ENCODE measurements at places on chromosomes 4 and X.

DNA sequence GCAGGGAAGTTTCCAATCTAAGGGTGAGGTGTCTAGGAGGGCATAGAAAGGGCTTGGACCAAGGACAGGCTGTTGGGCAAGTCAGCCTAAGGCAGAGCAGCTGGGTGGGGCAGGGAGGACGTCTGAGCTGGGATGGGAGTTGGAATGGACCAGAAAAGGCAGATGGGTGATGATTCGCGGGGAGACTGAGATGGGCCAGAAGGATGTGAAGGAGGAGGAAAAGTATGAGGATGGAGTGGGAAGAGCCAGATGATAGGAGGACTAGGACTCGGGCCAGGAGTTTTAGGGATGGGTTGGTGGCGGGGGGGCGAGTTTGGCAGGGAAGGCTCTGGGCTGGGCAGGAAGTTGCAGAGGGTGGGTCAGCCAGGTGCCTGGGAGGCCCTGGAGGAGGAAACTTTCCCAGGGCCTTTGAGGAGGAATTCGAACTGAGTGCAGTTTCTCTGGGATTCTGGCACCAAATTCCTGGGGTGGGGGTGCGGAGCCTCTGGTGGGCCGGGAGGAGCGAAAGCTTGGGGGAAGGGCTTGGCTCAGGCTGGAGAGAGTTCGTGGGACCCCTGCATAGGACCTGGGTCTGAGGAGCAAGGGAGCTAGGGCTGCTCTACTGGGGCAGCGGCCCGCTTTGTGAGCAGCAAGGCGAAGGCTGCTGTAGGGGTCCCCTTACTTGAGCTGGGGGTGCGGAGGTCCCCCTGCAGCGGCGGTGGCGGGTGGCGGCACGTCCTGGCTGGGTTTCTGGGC, 8.7 kb upstream of the TIMP1 start:
- DNase-seq, result peak; percentile 60

- DNase-seq, result peak; percentile 71
Observed at GRCh38 chrX:111131572-111131971, 35.6 kb downstream of the PAK3 start.

DNA sequence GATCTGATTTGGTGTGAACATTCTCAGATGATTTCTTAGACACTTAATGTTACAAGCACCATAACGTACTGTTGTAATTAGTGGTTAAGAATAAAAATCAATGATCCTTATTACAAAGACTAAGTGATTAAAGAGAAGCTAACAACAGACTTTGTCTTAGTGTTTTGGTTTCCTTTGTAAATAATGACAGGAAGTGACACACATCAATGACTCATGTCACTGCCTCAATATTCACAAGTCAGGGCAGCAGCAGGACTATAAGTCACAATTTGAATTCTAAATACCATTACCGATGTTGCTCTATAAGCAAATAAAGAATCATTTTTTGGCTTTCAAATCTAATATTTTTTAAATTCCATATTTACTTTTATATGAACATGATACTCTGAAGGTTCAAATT, 115.8 kb upstream of the FAT4 start:
- DNase-seq, result no peak

- DNase-seq, result peak; percentile 80
Observed at GRCh38 chr4:161555689-161556660, 607.8 kb downstream of the FSTL5 start.

DNA sequence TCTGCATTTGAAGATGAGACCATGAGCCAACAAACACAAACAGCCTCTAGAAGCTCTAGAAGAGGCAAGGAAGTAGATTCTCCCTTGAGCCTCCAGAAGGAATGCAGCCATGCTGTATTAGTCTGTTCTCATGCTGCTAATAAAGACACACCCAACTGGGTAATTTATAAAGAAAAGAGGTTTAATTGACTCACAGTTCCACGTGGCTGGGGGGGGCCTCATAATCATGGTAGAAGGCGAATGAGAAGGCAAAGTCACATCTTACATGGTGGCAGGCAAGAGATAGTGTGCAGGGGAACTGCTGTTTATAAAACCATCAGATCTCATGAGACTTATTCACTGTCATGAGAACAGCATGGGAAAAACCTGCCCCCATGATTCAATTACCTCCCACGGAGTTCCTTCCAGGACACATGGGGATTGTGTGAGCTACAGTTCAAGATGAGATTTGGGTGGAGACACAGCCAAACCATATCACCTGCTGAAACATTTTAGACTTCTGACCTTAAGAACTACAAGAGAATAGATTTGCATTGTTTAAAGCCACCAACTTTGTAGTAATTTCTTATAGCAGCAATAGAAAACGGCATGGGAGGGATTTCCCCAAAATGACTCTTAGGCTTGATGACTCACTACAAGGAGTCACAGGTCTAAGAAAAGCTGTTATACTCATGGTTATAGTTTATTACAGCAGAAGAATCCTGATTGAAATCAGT, 284.4 kb upstream of the SFRP2 start:
- DNase-seq, result no peak

DNA sequence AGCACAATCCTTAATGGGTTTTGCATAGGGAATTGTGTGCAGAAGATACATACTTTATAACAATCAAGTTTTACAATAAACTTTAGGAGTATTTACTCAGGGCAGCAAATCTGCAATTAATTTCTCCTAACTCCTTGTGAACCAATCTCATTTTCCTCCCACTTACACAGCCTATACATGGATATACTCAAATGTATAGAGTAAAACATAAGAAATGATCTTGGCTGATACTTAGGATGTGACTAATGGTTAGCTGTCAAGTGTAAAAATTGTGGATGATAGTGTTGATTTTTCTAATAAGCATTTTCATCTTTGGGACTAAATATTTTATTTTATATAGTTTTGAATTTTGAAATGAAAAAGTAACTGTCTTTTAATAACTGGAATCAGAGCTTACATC, 759.6 kb downstream of the GRID2 start:
- no peak for DNase-seq

DNA sequence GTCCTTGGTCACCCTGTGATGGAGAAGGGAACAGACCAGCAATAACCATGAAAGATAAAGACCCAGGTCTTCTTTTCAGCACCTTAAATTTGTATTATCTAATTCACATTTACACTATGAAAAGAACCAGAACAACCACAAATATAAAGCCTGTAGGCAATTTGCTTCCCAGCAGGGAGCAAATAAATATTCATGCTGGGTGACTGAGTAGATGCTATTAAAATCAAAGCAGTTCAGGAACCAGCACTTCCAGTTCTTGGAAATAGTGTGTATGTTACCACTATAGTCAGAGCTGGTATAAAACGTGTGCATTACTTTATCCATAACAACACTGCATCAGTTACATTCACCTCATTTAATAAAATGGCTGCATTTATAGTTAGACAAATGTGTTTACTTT, 177.8 kb upstream of the ETNPPL start:
- no peak for DNase-seq

- peak; percentile 25 for DNase-seq
Observed at GRCh38 chrX:85243761-85244449, at the start of the genes SATL1 and ZNF711. Gene SATL1 (minus strand): TSS chrX:85243779. CDS start chrX:85108968, 134,811 bp downstream. Gene ZNF711 (plus strand): TSS chrX:85243991. CDS start chrX:85247573, 3,582 bp downstream.

DNA sequence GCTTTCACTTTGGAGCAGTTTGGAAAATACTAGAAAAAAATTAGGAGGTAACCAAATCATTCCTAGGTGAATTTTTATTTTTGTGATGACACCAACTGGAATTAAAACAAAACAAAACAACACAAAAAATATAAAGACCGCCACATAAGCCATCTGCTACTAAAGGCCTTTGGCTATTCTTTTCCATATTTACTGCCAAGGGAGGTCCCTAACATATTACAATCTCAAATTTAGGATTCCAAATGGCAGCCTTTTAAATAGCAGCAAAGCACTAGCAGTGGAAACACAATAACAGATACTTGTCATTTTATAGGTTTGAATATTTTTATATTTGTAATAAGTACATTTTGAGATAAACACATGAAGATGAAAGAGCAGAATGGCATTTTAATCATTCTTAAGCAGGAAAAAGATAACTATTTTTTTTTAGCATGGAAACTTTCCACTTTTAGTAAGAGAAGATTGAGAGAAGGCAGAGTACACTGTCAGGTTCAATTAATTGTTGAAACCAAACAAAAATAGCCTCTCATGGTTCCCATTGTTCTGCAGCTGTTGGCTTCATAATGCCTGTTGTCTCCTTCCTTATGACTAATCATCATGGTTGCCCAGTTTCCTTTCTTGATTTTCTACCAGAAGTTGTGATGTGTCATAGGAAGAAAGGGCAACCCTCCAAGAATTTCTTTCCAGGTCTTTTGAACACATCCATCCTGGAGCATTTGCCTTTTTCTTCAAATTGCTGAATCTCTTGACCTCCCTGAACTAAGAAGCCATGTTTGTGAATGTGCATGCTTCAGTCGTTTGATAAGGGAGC, 219.0 kb upstream of the EMCN start:
- peak; percentile 85 for DNase-seq

GRCh38 chr4:169116270-169116901, 106.3 kb upstream of the CBR4 start:
- DNase-seq, result no peak

- peak; percentile 9 for DNase-seq
Observed at GRCh38 chr4:167020410-167020809, 213.9 kb downstream of the SPOCK3 start.

- DNase-seq, result peak; percentile 86
Observed at GRCh38 chr4:74117024-74117534, 18.1 kb upstream of the CXCL2 start.

GRCh38 chrX:134313418-134313817, 76.4 kb downstream of the CCDC160 start:
- no peak for DNase-seq

- no peak for DNase-seq
Observed at GRCh38 chrX:2784026-2784425, 32.2 kb downstream of the XG start.

DNA sequence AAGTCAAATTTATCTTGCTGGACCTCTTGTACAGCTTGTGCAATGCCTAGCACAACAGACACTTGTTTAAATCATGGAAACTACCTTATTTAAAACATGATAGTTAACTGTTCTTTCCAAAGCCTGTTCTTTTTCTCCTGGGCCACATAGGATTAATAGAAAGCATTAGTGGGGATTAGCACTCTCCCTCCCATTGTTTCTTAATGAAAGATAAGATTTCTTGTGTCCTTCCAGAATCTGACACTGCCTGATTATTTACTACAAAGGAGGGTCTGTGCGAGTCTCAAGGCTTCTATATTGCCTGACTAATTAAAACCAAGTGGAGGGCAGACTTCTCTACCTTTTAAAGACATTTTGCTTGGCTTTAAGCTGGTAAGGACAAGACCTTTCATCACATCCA, 8.5 kb upstream of the ELMOD2 start:
- DNase-seq, result no peak

GRCh38 chrX:134254511-134254910, 17.5 kb downstream of the CCDC160 start:
- DNase-seq, result no peak

GRCh38 chr4:91963486-91963885, 340.3 kb upstream of the GRID2 start:
- peak; percentile 79 for DNase-seq

DNA sequence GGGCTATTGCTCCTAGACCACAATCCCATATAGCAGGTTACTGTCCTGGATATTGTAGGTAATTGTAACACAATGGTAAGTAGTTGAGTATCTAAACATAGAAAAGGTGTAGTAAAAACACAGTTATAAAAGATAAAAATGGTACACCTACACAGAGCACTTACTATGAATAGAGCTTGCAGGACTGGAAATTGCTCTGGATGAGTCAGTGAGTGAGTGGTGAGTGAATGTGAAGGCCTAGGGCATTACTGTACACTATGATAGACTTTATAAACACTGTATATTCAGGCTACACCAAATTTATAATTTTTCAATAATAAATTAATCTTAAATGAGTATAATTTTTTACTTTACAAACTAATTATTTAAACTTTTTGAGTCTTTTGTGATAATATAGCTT, 425.7 kb downstream of the PABPC4L start:
- peak; percentile 48 for DNase-seq

DNA sequence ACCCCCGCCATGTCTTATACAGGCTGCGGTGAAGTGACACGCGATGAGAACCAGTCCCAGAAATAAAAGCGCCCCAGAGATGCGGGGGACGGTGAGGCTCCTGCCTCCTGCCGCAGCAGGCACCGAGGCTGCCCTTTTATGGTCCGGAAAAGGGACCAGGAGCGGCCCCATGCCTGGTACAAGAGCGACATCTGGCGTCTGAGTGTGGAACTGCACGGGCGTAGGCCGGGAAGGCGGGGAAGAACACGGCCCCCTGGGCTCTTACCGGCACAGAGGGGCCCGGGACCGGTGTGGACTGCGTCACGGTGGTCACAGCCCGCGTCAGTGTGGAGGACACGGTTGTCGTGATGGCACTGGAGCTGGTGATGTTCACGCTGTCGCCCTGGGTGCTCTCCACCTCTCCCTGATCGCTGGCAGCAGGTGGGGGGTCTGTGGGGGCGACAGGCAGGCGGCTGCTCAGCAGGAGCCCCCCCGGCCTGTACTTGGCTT, 8.9 kb upstream of the RENBP start:
- peak; percentile 38 for DNase-seq

GRCh38 chr4:40486534-40486933, 143.1 kb downstream of the RBM47 start:
- peak; percentile 91 for DNase-seq

DNA sequence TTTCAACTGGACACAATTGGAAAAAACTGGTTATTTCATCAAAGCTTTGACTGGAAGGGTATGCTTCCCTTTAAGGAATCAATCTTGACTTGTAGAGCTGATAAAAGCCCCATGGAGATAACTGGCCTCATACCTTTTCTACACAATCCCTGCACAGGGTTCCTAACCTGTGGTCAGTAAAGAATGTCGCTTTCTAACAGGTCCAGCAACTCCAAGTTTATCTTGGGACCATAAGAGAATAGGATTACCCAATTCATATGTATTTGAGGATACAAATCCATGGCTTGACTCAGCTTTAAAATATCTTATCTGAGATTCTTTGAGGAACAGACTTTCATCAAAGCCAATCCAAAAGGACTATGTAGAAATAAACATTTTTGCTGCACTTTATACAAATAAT, 1399.8 kb upstream of the PABPC4L start:
- peak; percentile 21 for DNase-seq

GRCh38 chr4:22999419-22999818, 306.7 kb downstream of the GBA3 start:
- DNase-seq, result no peak

GRCh38 chr4:89661173-89661899, 175.6 kb downstream of the SNCA start:
- DNase-seq, result peak; percentile 86

- no peak for DNase-seq
Observed at GRCh38 chrX:41302370-41302769, 31.6 kb upstream of the DDX3X start.

DNA sequence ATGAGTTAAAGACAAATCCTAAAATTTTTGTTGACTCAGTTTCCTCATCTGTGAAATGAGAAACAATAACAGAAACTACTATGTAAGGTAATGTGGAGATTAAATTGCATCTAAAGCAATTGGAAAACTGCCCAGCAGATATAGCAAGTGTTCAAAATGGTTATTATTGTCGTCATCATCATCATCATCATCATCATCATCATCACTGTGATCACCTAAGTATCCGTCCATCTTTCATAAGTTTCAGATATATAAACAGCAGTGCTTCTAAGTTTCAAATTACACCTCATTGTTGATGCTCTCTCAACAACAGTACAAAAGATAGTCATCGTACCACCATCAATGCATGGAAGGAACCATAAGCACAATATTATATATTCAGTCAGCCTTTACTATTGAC, 379.9 kb downstream of the PDGFC start:
- DNase-seq, result no peak

GRCh38 chr4:13627178-13627605, 333 bp downstream of the BOD1L1 start:
- DNase-seq, result no peak

Measured in amniotic epithelial cell (primary cell).